ENCODE measurements at places on chromosomes 3 and 15. TPM values are rescaled to one million over a fixed set of nuclear protein-coding genes. Genes with fewer than 3 reads are reported as not detected.

GRCh38 chr3:188200481-188200880 lies 46.5 kb downstream of the LPP start:
- DNase-seq, result no peak

GRCh38 chr3:138890555-138891187 lies 55.9 kb upstream of the PIK3CB start:
- DNase-seq, result no peak

- no peak for DNase-seq
Observed at GRCh38 chr3:175149675-175150074, 290.5 kb downstream of the NAALADL2 start.

DNA sequence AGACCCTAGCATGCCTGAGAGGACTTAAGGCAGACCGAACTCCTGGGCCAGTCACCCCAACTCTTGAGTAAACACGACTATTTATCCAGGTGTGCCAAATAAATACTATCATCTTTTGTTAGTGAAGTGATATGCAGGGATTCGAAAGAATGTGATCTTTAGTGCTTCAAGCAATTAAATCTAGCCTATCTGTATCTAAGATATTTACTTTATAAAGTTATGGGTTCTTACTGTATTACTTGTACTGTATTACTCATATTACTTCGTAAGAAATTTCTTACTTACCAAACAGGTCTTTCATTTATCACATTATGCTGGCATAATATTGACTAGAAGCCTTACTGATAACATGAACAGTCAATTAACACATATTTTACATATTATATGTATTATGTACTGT lies 211.6 kb upstream of the NECTIN3 start:
- no peak for DNase-seq

- no peak for DNase-seq
Observed at GRCh38 chr3:78887029-78887428, 880.8 kb downstream of the ROBO1 start.

CHRNA5 gene
- 0.63 TPM for total RNA-seq
